ENCODE measurements at places on chromosomes 2 and 18.

- no peak for DNase-seq
Observed at GRCh38 chr18:32010124-32010721, 8.4 kb upstream of the RNF125 start.

DNA sequence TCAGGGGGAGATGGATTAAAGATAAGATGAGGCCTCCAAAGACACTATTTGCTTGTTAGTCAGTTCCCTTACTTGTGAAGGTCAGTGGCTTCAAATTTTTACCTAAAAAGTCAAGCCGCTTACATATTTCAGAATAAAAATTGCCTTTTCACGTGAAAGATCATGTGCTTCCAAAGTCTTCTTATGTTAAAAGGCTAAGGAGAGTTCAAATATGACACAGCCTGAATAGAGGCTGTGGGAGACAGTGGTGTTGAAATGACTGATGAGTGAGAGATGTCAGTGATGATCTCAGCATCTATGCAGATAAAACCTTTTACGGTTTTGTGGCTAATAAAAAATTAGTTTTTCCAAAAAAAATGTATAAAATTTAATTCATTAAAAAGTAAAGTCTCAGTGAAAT is 40.5 kb downstream of the UPP2 start:
- DNase-seq = no peak

DNA sequence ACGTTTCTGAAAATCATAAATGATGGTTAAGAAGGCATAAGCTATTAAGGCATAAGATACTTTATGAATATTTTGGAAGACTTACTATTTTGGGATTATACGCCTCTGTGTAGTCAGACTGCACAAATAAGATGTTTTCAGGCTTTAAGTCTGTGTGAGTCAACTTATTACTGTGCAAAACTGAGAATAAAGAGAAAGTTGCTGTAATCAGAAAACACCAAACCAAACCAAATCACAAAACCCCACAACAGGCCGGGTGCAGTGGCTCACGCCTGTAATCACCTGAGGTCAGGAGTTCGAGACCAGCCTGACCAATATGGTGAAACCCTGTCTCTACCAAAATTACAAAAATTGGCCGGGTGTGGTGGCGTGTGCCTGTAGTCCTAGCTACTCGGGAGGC is 7.7 kb downstream of the CLK1 start:
- DNase-seq = no peak

DNA sequence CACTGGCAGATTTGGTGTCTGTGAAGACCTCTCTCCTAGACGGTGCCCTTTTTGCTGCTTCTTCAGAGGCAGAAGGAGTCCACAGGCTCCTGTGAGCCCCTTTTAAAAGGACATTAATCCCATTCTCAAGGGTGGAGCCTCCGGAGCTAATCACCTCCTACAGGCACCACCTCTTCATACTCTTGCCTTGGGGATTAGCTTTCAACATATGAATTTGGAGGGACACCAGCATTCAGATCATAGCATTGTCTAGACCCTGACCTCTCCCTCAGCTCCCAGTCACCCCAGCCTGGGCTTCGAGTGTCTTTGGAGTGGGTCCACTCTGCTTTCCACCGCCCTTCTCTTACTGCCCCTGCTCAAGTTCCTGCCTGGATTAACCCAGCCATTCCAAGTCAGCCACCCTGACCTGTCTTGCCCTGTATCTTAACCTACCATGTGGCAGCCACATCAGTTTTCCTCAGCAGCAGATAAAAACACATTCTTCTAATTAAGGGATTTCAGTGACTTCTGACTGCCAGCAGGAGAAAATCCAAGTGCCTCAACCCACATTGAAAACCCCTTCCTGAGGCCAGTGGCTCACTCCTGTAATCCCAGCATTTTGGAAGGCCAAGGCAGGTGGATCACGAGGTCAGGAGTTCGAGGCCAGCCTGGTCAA is 6.1 kb upstream of the NCL start:
- no peak for DNase-seq

DNA sequence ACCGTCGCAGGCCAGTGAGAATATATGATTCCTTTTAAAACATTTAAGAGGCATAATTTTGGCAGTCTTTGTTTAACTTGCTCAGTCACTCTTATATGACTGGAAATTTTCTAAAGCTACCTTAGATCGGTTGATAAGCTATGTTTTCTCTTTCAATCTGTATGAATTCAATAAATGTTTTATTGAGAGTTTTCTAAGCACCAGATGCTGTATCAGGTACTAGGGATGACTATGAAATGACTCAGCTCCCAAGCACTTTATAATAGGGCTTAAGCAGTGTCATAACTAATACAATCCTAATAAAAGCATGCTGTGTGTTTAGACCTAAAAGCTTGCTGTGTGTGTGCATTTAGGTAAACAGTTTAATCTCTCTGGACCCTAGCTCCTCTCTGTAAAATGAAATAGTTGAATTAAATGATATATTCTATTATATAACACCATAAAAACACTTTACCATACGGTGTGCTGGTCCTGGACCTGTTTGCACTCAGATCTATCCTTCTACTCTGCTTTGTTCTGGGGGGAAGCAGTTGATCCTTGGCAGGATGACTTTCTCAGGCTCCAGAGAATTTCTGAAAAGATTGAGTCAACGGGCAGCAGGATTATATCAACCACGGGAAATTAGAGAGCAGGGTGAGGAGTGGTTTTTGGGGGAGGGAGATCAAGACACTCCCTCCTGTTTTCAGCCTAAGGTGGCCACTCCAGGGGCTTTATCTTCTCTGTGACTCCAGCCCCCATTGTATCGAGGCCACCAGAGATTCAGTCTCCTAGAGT is 26.1 kb upstream of the SLC38A11 start:
- DNase-seq = no peak

- no peak for DNase-seq
Observed at GRCh38 chr2:170485254-170486026, 229.7 kb upstream of the SP5 start.

DNA sequence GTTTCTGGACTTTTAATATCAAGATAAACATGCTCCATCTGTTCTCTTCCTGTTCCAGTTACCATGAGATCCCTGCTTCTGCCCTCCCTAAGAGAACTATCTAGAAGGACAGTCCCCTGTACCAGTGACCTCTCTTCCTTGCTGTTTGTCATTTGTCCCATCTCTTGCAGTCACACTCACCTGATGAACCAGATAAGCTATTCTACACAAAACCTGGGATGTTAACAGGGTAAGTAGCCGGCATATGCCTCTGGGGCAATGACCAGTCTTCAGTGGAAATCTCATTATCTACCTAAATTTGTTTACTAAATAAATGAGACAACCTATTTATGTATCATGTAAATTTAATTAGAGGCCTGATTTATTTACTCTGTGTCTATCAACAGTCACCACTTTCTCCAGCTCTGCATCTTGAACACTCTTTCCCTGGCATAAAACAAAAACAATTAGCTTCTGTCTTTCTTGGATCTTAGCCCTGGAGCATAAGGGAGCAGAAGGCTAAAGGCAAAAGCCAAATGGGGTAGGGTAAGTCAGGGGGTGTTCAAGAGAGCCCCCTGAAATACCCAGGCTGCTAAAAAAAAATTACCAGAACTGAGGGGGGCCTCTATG is 337.7 kb downstream of the ALK start:
- DNase-seq = no peak

- DNase-seq = no peak
Observed at GRCh38 chr2:141015341-141016047, 1115.3 kb downstream of the LRP1B start.

GRCh38 chr18:23137097-23137635 is 1.9 kb downstream of the CABLES1 start:
- peak; percentile 16 for DNase-seq

- peak; percentile 85 for DNase-seq
Observed at GRCh38 chr2:209525834-209526281, 102.0 kb downstream of the MAP2 start.

- peak; percentile 67 for DNase-seq
Observed at GRCh38 chr18:22703883-22704585, 229.1 kb upstream of the RBBP8 start.

DNA sequence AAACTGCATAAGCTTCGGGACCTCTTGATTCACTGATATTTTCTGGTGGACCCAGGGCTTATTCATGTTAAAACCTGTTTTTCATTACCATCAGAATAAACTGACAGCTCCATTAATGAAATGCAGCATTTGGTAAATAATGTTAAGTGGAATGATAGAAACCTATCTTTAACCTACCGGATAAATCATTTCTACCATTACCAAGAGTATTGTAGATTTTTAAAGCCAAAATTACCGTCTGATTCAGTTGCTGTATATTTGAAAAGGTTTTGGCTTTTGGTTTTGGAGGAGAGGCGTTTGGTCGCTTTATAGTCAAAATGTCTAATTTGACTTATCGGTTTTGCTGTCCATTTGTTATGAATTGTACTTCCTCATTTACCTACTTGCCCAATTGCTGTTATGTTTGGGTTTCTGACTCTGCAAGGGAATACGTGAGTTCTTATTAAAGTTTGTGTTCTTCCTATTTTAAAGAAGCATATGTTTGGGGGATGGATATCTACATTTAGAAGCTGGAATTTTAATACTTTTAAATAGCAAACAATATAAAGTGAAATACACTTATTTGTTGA is 1.0 kb upstream of the CUL3 start:
- DNase-seq = no peak

Measured in lung microvascular endothelial cell (primary cell).